Stimulated activated CD4-positive, alpha-beta T cell treated with anti-CD3 and anti-CD28 coated beads, Interleukin-12 subunit alpha, Interleukin-12 subunit beta, amount 100 ng/mL, for 4 hours (primary cell): ENCODE measurements at places on chromosomes 1 and 21.
A peak's percentile ranks its signal among the peaks of the same experiment; 100 is the strongest.

DNA sequence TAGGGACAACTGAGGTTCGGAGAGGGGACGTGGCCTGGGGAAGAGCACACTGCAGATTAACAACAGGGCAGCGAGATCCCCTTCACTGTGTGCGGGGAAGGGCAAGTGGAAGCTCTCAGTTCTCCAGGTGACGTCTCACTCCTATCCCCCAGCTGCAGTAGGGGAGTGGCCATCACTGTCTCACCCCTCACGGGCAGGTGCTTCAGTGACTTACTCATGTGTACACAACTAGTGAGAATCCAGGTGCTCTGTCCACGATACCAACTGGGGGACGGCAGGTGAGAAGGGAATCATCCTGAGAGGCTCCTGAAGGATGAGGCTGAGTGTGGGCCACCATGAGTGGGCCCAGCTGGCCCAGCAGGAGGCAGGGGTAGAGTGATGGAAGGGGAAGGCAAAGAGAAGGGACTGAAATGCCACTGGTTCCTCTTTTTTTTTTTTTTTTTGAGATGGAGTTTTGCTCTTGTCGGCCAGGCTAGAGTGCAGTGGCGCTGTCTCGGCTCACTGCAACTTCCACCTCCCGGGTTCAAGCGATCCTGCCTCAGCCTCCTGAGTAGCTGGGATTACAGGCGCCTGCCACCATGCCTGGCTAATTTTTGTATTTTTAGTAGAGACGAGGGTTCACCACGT, 25.9 kb downstream of the RHBG start:
- DNase-seq, result no peak

DNA sequence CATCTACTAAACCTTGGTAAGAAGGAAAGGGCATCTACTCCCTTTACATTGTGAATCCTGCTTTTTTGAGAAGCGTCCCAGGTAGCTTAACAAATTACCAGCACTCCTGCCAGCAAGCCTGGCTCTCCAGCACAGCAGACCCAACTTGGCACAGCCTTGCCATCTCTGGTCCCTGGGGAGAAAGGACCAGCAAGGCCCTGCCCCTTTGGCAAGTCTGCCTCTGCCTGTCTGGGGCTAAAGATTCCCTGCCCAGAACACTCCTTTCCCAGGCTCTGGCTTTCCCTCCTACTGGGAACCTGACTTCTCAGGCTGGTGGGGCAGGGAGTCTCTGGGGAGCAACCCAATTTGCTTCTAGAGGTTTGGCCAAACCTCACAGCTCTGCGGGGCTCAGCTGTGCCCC, 68.5 kb downstream of the ATP2B4 start:
- DNase-seq, result no peak

DNA sequence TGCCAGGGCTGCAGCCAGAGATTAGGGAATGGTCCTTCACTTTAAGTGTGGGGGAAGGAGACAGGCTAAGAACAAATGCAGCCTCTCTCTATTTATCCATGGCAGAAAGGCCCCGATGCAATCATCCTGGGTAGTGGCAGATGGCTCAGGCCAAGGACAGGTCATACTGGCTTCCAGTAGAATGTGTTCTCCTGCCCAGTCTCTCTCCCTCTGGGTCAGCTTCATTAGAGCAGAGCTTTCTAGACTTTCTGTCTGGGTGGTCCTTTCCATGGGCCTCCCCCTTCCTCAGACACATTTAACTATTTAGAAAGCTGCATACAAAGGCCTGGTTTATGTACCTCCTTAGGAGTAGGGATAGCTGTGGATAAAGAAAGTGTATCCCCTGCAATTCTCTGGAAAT, 4.8 kb upstream of the PTCH2 start:
- DNase-seq, result no peak

GRCh38 chr1:198929111-198929604, 290.3 kb downstream of the PTPRC start:
- DNase-seq, result no peak

- no peak for DNase-seq
Measured at GRCh38 chr1:205568469-205569361, 63.1 kb downstream of the ELK4 start.

- no peak for DNase-seq
Measured at GRCh38 chr1:68975212-68975933, 478.5 kb upstream of the DEPDC1 start.

GRCh38 chr21:17231771-17232170, 281.1 kb upstream of the CXADR start:
- no peak for DNase-seq

GRCh38 chr1:192151176-192151575, 7.1 kb upstream of the RGS18 start:
- no peak for DNase-seq

DNA sequence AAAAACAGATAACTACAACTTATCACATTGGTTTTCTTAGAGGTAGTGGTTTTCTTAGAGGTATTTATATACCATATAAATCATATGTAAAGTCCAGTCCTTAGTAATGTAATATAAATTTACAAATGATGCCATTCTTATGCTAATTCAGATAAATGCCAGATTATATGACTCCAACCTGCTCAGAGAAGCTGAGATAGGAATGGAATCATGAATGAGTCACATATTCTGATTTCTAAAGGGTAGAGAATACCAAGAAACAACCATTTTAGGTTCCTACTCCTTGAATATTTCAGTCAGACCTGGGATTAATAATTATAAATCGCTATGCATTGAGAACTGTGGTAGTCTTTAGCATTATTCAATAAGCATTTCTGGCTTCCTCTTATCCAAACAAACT, 760.1 kb upstream of the NEGR1 start:
- DNase-seq, result no peak

DNA sequence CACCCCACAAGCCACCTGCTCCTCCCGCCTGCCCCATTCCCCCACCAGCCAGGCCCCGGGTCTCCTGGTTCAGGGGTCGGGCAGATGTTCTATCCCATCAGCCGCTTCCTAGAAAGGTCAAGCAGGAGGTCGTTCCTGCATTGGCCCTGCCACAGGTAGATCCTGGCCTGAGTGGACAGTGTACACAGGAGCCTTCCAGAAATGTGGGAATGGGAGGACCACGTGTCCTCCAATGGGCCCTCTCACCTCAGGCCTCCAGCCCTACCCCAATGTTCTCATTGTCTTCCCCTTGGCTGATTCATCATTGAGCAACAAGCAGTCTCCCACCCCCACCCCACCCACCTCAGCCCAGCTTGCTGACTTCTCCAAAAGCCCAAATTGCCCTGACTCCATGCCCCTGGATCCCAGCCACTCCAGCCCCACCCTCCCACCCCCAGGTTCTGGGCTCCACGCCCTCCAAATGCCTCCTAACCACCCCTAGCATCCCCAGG, 2.1 kb downstream of the S100A16 start:
- DNase-seq, result no peak

GRCh38 chr1:151282883-151283725, 1.0 kb downstream of the ZNF687 start:
- no peak for DNase-seq

GRCh38 chr1:223257856-223258550, 106.0 kb downstream of the SUSD4 start:
- no peak for DNase-seq

- no peak for DNase-seq
Measured at GRCh38 chr21:25338415-25338814, 268.9 kb downstream of the MRPL39 start.

- no peak for DNase-seq
Measured at GRCh38 chr1:85934516-85934915, 222.1 kb downstream of the COL24A1 start.

GRCh38 chr1:87916965-87917364, 588.3 kb downstream of the LMO4 start:
- DNase-seq, result no peak

- peak; percentile 49 for DNase-seq
Measured at GRCh38 chr1:4585216-4585615, 69.2 kb upstream of the AJAP1 start.

GRCh38 chr1:184632415-184633175, 122.1 kb downstream of the EDEM3 start:
- no peak for DNase-seq
